NCI-H460 (cell line): ENCODE measurements at places on chromosomes 12 and 14. TPM values are rescaled to one million over a fixed set of nuclear protein-coding genes. Genes with fewer than 3 reads are reported as not detected.

Gene LRCOL1
- not detected in 2 replicates for total RNA-seq

Gene GLT1D1
- total RNA-seq, result not detected in 2 replicates

Gene RGS6
- total RNA-seq, result 0.02 TPM in 1 of 2 replicates, not detected in the other

Gene TMEM30B
- total RNA-seq, result not detected in 2 replicates

Gene KLHL33
- total RNA-seq, result not detected in 2 replicates

Gene LRRC10
- not detected in 2 replicates for total RNA-seq

Gene HOXC12
- not detected in 2 replicates for total RNA-seq

DNA sequence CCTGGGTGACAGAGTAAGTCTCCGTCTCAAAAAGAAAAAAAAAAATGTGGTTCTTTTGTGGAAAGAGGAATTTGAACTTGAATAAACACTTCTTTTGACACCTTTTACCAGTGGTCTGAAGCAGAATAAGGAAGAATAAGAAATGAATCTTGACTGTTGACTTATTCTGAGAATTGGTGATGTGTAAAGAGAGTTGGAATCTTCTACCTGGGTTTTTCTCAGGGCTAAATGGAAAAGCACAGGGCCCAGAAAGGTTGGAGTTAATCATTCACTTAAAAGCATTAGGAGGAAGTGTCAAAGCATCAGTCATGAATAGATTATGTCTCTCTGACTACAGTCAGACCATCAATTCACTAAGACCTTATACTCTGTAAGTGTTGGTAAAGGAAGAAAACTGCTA is 13.9 kb downstream of the PNMA1 start:
- no peak for DNase-seq

- no peak for DNase-seq
These were observed 436.6 kb downstream of the FUT8 start for GRCh38 chr14:65849091-65849490.

- no peak for DNase-seq
These were observed 76.8 kb downstream of the TSPAN9 start for GRCh38 chr12:3154006-3154405.

DNA sequence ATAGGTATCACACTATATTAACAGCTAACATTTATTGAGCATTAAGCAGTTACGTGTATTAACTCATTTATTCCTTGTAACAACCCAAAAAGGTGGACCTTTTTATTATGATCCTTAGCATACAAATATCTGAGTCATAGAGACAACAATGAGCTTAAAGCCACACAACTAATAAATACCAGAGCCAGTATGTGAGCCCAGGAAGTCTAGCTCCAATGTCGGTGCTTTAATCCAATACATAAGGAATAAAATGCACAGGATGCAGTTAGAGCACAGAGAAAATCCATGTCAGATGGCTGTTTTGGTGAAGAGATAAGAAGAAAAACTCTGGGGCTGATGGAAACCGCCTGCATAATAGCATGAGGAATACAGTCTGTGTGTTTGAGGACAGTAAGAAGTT is 888.6 kb downstream of the TMTC2 start:
- DNase-seq, result no peak

DNA sequence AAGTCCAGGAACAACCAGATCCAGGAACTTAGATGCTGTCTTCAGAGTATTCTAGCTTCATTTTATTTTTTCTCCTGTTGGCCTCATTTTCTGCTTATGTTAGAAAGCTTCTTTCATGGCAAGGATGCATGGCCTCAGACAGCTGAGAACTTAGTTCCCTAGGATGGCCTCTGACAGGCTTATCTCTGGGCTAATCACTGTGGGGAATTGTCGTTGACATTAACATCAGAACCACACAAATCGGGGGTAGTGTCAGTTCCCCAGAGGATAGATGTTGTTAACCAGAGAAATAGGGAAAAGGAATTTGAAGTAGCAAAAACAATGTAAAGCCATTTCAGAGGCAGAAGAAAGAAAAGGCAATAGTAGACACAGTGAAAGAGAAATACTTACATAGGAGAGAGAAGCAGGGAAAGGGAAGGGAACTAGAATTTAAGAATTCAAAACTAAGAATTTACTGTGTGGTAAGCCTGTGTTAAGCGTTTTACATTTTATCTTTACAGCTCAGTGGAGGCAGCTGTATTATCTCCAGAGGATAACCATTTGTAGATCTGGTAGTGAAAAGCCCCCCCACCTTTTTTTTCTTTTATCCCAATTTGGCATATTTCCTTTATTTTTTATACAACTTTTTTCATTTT is 21.8 kb downstream of the FUT8 start:
- no peak for DNase-seq

- DNase-seq, result no peak
These were observed 20.0 kb downstream of the CKAP4 start for GRCh38 chr12:106227641-106228319.

DNA sequence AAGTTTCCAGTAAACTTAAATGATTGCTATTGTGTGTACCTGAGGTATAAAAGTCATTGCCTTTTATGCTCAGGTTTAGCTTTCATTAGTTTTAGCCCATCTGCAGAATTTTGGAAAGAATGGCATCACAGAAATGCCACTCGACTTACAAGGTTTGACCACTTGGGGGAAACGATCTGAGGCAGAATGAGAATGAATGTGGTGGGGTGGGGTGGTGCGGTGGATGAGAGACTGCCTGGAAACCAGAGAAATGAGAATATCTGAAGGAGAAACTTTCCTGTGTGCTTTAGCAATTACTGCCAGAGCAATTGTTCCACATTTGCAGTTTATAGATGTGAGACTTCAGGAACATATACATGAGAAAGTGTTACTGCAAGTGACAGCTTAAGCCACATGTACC is 225.4 kb upstream of the PDE3A start:
- no peak for DNase-seq

- no peak for DNase-seq
These were observed 83.3 kb downstream of the CCER1 start for GRCh38 chr12:90871726-90872096.

GRCh38 chr12:62403031-62403430 is 63.6 kb upstream of the MON2 start:
- no peak for DNase-seq

- DNase-seq, result no peak
These were observed 389.2 kb upstream of the PRICKLE1 start for GRCh38 chr12:42978708-42979107.

- no peak for DNase-seq
These were observed 43.0 kb upstream of the GLIPR1 start for GRCh38 chr12:75437564-75437963.

DNA sequence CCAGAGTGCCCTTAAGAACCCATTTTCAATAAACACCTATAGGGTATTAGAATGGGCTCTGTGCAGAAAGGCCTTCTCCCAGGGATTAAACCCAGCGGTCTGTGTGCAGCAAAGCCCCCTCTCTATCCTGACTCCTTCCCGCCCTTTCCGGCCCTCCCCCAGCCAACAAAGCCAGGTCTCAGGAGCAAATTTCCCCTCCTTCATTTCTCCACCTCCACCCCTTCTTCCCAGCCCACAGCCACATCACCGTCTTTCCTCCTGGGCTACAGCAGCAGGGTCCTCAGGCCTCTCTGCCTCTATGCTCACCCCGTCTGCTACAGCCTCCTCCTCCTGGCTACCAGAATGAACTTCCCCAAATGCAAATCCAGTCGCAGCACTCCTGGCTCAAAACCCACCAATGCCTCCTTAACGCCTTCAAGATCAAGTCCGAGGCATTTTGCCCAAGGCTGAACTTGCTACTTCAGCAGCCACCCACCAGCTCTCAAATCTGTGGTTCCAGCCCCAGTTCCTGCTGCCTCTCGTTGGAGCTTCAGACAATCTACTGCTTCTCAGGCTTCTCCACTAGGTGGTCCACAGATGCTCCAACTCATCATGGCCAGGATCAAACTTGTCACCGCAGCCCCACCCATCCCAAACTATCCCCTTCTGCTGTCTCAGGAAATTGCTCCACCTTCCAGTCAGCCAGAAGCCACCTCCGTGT is 134.8 kb downstream of the BCL11B start:
- no peak for DNase-seq

GRCh38 chr14:105700622-105701288 is 174.4 kb downstream of the TMEM121 start:
- DNase-seq, result no peak

GRCh38 chr14:74208642-74209041 is 30.6 kb upstream of the VSX2 start:
- DNase-seq, result no peak

DNA sequence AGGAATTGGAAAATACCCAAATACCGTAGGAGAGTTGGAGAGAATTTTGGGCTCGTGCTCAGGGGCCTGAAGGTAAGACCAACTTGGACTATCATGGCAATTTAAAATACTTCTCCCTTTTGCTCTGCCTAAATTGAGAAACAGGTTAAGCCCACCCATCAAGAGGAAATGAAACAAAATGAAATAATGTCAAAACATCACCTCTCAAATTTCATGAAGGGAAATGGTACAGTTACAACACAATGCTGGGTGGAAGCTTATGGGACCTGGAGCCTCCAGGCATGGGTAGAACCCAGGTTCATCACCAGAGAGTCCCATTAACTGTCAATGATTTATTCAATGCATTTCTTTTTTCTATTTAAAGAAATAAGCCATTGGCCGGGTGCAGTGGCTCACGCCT is 33.7 kb downstream of the FOS start:
- DNase-seq, result no peak

GRCh38 chr14:44316647-44317440 is 190.2 kb downstream of the FSCB start:
- peak; percentile 85 for DNase-seq

GRCh38 chr12:124087266-124088051 is 114.4 kb downstream of the ZNF664 start:
- DNase-seq, result no peak
